ENCODE measurements at places on chromosomes 1 and 21.

GRCh38 chr1:198064181-198064580 is 92.6 kb upstream of the NEK7 start:
- DNase-seq, result no peak

DNA sequence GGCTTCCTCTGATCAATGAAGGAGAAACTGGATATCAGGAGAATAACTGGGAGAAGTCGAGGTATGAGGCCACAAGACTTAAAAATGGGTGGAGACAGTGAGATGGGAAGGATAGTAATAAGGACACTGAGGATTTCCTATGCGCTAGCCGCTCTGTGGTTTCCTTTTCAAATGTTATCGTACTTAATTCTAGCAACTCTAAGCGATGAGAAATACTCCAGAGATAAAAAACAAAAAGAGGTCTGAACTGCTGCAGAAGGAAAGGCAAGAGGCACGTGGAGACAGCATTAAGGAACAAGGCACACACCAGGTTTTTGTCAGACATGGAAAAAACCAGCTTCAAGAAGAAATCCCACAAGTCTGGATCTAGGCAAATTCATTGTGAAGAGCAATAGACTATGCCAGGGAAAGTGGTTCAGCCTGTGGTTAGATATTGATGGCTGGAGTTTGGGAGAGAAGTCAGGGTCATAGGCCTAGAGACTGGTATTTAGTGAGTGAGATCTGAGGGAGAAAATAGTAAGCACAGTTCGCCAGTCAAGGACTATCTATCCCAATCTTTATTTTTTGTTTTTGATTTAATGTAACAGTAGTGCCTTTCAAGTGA is 5.3 kb downstream of the CLCA2 start:
- no peak for DNase-seq

- DNase-seq, result no peak
Measured at GRCh38 chr1:87362063-87362833, 33.6 kb downstream of the LMO4 start.

DNA sequence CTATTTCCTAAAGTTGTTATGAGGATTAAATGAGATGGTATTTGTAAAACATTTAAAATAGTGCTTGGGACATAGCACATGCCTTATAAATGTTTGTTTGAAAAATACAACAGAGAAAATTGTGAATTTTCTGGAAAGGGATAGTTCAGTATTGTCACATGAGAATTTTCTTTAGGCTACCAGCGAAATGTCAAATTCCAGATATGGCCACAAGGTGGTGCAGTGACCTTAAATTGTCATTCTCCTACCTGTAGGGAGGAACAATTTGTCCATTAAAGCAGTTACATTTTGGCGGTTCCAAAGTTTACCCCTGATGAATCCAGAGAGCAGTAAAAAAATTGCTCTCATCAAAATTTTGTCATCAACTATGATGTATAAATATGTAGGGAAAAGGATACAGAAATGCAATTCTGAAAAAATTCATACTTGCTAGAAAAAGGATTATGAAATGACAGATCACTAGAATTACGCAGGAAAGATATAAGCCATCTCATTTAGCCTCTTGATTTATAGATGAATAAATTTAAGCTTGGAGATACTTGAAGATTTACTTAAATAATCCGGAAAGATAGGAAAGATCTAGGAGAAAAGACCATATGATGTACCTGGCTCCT is 50.2 kb upstream of the TSHB start:
- no peak for DNase-seq

DNA sequence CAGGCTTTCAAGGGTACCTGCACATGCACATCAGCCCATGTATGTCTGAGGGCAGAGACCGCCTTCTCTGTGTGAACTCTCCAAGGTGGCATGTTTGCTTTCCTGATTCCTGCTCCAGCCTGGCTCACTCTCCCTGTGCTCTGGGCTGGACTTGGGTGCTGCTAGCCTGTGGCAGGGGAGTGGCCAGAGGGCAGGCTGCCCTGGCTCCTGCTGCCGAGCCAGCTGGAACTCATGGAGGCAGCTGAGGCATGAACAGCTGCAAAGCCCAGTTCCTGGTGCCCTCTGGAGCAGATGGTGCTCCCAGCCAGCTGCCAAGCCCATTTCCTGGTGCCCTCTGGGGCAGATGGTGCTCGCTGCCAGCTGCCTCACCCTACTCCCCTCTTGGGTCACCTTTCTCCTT is 7.6 kb downstream of the UBL4B start:
- no peak for DNase-seq

DNA sequence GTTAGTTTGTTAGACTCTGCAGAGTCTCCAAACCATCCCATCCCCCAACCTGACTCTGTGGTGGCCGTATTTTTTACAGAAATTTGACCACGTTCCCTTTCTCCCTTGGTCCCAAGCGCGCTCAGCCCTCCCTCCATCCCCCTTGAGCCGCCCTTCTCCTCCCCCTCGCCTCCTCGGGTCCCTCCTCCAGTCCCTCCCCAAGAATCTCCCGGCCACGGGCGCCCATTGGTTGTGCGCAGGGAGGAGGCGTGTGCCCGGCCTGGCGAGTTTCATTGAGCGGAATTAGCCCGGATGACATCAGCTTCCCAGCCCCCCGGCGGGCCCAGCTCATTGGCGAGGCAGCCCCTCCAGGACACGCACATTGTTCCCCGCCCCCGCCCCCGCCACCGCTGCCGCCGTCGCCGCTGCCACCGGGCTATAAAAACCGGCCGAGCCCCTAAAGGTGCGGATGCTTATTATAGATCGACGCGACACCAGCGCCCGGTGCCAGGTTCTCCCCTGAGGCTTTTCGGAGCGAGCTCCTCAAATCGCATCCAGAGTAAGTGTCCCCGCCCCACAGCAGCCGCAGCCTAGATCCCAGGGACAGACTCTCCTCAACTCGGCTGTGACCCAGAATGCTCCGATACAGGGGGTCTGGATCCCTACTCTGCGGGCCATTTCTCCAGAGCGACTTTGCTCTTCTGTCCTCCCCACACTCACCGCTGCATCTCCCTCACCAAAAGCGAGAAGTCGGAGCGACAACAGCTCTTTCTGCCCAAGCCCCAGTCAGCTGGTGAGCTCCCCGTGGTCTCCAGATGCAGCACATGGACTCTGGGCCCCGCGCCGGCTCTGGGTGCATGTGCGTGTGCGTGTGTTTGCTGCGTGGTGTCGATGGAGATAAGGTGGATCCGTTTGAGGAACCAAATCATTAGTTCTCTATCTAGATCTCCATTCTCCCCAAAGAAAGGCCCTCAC is at the start of gene OLIG2:
Gene OLIG2 (plus strand): TSS at position 447 of the 954 bp plus-strand sequence. CDS start 928 bp downstream, outside the sequence.
- no peak for DNase-seq

GRCh38 chr1:11873395-11874257 is 14.9 kb upstream of the NPPB start:
- DNase-seq, result no peak

GRCh38 chr1:53061123-53061858 is 722 bp upstream of the PODN start:
- DNase-seq, result no peak

DNA sequence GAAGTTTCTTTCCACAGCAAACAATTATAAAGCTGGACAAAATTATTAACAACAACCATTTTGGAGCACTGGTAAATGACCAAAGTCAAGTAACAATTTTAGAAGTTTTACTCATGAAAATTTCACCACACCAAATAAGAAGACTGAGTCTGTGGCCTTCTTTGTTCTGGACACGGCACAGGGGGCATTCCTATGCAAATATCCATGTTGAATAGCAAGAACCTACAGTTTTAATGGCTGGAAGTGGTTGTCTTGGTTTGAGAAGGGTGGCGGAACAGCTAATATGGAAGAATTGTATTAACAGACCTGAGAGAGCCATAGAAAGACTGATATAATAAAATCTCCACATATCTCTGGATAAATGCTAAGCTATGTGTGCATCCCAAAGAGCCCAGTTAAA is 29.4 kb upstream of the GADD45A start:
- DNase-seq, result no peak

DNA sequence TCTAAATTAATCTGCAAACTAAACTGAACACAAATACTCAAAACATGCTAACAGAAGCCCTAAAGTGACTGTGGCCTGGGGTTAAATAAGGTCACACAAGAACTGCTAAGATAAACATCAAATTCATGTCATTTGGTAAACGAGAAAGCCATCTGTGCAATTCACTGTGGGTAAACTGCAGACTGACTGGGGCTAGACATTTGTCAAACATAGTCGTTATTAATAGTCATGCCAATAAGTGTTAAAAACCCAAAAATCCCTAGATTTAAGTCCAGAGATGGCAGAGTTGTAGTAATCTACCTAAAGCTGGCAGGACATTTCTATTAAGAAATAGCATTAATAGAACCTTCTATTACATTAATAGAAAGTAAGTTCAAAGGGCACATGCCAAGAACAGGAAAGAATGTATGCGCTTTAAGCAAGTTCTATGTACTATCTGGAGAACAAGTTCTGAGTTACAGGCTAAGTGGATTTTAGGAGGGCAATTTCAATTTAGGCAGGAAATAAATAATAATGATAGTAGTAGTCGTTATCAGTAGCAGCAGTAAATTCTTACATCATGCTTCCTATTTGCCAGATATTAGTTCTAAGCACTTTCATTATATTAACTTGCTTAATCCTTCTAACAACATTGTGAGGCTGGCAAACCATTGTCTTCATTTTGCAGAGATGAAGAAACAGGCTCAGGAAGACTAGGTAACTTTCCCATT is 8.6 kb downstream of the EDEM3 start:
- DNase-seq, result no peak

GRCh38 chr1:72285074-72285425 is 2.7 kb upstream of the NEGR1 start:
- DNase-seq, result no peak

GRCh38 chr1:12148160-12148957 is 18.4 kb upstream of the TNFRSF1B start:
- no peak for DNase-seq

DNA sequence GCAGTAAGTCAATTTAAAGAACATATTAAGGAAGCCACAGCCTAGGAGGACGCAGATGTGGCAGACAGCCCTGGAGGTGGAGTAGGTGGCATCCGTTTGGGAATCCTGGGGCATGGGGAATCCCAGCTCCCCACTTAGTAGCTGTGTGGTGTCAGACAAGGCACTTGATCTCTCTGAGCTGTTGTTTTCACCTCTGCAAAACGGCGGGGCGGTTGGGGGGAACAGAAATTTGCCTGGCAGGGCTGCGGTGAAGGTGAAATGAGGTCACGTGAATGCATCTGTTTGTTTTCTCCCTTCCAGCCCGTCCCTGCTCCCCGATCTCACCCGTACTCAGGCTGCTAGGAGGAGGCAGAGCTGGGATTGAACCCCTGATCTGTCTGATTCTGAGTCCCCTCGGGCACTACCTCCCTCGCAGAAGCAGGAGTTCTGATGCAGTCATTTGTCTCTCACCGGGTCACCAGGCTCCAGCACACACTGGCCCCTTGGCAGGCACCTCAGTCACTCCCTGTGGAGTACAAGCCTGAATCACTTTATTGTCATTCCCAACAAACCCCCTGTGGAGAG is 2.2 kb upstream of the LAPTM5 start:
- DNase-seq, result no peak

DNA sequence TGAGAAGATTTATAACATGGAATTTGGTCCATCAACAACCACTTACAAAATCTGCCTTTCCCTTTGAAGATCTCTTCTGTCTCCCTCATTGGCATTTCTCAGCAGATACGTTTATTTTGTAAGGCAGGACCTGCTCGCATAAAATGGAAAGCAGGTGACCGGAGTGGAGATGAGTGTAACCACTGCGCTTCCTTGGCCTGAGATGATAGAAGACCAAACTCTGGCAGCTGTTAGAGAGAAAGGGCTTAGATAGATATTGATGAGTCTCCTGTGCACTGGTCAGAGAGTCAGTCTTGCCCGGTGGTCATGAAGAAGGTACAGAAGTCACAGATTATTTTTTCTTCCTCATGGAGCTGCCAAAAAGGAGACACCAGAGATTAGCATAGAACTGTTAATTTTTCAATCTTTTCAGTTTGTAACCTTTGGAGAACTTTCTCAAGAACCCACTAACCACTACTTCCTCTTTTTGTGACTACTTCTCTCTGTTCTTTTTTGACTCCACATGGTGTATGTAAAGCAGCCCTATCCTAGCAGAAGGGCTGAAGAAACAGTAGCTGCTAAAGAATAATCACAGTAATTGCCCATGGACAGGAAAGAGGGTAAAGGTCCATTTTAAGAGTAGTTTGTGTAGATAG is 47.6 kb downstream of the FCRL3 start:
- DNase-seq, result peak; percentile 97

GRCh38 chr1:220483700-220484099 is 44.2 kb upstream of the MARK1 start:
- DNase-seq, result no peak

- no peak for DNase-seq
Measured at GRCh38 chr1:185645162-185645640, 89.0 kb upstream of the HMCN1 start.
